ENCODE measurements at places on chromosomes 12 and 14.
A peak's percentile ranks its signal among the peaks of the same experiment; 100 is the strongest.

DNA sequence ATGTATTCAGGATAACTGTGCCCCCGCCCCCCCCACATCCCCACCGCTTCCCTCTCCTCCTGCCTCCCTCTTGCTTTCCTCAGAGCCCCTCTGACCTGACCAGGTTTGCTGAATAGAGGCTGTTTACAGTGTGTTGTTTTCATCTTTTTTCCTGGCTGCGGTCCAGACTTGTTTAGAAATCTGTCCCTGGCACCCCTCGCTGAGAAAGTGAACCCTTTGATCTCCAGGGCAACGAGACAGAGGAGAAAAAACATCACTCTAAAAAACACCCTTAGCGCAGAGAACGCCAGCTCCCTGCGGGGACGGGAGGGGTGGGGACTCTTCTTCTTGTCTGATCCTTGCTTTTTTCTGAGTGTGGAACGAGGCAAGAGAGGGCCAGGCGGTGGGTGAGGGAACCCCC is 22.5 kb downstream of the SDS start:
- no peak for DNase-seq

GRCh38 chr14:95431199-95432143 is 85.0 kb downstream of the SYNE3 start:
- DNase-seq, result no peak

GRCh38 chr14:65019944-65020566 is 33.4 kb downstream of the FNTB start:
- DNase-seq, result peak; percentile 29

GRCh38 chr12:106042037-106042436 is 96.7 kb downstream of the NUAK1 start:
- no peak for DNase-seq

GRCh38 chr12:130423991-130424857 is 86.5 kb downstream of the PIWIL1 start:
- DNase-seq, result no peak

GRCh38 chr12:100897240-100897639 is 102.7 kb downstream of the ANO4 start:
- no peak for DNase-seq

DNA sequence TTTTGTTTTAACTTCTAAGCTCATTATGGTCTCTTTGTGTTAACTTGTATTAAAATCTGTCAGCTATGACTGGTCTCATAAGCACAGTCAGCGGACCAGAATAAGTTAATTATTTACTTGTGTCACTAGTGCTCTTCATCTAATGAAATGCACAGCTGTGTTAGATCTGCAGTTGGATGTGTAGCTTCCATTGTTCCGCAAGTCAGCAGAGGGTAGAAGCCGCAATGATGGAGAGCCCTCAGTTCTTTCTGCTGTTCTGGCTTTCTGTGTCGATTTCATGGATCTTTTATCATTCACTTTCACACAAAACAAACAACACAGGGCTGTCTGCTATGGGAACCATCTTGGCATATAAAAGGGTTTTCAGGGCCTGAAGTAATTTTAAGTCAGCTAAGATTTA is 89.3 kb upstream of the RFX4 start:
- no peak for DNase-seq

DNA sequence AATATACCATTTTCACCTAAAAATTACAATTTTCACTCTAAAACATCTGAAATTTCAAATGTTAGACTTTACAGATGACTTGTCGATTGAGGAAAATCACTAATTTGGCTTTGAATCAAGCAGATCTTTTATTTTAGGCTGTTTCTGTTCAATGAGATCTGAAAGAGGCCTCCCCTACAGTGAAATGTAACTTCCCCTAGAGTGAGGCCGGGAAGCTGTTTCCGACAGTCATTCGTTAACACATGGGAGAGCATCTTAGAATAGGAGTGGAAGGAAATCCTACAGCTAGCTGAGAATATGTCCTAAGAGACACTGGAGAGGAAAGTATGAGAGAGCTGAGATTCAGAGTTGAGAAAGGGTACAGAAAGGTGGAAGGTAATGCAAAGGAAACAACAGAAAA is 5.7 kb upstream of the C14orf93 start:
- no peak for DNase-seq

DNA sequence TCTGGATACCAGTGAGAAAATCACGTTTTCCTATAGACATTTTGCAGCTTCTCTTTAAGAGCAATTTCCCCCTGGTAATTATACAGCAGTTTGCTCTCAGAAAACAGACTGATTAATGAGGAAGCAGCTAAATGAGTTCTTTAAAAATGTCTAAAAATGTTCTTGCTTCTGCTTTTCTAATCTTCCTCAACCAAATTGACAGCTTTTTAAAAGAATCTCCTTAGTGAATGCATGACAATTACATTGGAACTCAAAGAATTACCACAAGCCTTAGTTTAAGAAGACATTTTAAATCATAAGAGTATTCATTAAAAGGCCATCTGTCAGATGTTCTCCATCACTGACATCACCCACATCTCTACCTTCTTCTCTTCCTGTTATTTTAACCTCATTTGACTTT is 135.8 kb upstream of the PLXNC1 start:
- DNase-seq, result no peak

DNA sequence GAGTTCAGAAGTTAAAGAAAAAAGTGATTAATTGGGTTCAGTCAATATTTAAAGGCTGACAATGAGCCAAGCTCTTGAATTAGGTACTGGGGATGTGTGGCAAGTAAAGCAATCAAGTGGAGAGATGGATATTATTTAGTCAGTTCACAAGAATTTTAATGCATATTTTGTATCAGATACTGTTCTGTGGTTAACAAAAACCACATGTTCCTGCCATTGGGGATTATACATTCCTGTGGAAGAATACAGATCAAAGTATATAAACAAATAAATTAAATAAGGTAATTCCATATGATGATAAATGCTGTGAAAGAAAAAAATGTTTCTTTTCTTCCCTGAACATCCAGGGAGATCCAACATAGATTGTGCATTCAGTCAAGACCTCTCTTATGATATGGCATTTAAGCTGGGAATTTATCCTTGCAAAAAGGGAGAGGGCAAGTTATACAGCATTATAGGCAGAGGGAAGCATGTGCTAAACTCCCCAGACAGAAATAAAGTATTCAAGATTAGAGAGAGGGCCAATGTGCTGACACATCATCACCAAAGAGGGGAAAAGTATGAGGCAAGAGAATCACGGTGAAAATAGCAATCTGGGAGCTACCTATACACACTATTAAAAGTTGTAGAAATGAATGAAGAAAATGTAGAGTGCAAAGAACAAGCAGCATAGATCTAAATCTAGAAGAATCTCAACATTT is 17.6 kb upstream of the A2M start:
- DNase-seq, result no peak

DNA sequence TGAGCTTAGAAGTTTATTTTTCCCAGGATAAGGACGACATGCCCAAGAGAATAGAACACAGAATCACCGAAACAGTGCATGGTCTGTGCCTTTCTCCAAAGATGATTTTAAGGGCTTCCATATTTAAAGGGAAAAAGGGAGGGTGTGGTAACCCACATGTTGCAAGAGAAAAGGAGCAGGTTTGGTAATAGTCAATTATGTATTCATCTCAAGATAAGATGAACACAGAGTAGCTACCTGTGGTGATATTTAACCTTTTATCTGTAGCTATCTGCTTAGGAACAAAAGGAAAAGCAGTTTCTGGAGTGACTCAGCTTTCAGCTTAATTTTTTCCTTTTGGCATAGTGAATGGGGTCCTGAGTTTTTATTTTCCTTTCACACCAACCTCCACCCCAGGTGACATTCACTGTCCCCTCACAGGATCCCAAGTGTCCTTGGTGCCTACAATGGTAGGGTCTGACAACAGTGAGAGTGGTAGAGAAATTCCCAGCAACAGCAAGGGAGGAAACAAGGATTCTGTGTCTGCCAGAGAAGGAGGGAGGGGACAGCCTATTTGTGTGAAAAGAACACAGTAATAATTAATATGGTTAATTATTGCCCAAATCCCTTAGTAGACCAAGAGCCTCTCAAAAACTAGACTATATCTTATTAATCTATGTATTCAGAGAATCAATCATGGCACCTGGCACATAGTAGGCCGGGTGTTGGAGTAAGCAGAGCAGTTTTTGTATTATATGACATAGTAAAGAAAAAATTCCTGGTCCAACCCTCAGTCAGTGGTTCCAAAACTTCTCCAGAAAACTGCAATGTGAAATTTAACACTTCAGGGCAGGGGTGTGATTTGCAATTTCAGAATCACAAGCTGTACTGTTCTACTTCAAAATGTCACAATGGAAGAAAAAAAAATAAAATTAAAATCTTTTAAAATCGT is 154.5 kb downstream of the PHLDA1 start:
- no peak for DNase-seq

GRCh38 chr14:103139132-103140025 is 16.1 kb downstream of the TNFAIP2 start:
- DNase-seq, result no peak

GRCh38 chr14:102778338-102779083 is 1.3 kb downstream of the TRAF3 start:
- DNase-seq, result no peak

GRCh38 chr12:22687361-22688076 is 62.5 kb downstream of the ETNK1 start:
- DNase-seq, result peak; percentile 36

DNA sequence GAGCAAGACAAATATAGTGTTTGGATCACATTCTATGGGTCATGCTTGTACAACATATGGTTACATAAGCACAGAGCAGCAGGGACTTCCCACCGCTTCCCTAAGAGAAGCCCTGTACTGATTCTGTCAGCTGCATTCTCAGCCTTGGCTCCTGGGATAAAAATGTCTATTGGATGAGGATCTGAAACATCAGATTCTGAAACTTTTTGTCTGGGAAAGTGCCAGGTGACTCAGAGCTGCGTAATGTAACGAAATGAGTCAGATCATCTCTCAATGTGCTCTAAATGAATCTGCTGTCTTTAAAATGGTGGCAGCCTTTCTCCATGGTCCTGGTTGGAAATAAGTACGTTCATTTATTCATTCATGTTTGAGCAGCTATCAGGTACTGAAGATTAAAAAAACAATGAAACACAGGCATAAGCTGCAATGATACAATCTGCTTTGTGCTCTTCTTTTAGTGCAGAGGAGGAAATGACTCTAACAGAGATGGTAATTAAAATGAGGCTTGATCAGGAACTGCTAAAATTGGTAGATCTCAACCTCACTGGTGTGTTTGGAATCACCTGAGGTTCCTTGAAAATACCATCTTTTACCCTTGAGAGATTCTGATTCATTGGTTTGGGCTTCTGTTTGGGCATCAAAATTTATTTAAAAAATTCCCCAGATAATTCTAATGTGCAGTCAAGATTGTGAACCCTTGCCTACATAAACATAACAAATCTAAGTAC is 99.1 kb upstream of the NAP1L1 start:
- DNase-seq, result peak; percentile 96

- no peak for DNase-seq
Measured at GRCh38 chr12:32273712-32274111, 125.6 kb upstream of the FGD4 start.

DNA sequence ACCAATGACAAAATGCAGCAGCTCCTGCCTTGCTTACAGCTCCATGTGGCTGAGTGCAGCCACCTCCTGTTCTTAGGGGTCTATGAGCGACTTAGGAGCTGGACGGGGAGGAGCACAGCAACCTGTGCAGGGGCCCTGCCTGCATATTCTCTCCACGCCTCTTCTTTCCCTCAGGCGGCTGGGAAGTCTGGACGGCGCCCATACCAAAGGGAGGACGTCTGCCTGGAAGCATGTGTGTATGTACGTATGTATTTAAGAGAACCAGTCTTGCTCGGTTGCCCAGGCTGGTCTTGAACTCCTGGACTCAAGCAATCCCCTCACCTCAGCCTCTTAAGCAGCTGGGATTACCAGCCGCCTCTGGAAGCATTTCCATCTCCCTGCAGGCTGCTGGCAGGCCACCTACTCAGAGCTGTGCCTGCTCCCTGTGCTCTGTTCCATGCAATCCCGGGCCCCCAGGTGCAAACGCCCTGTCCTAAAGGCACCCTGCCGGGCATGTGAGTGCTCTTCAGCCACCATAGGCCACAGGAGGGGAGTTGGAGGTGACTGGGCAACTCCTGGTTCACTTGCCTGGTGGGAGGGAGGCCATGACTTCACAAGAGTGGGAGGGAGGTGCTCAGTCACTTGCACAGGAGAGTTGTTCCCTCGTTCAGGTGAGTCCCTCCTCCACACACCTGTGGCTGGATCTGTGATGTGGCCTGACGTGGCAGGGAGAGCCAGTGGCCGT is 44.3 kb downstream of the KCNA5 start:
- DNase-seq, result no peak

All from AG04449 (cell line).